Amniotic epithelial cell (primary cell): ENCODE measurements at places on chromosomes 16 and 17.
A peak's percentile ranks its signal among the peaks of the same experiment; 100 is the strongest.

DNA sequence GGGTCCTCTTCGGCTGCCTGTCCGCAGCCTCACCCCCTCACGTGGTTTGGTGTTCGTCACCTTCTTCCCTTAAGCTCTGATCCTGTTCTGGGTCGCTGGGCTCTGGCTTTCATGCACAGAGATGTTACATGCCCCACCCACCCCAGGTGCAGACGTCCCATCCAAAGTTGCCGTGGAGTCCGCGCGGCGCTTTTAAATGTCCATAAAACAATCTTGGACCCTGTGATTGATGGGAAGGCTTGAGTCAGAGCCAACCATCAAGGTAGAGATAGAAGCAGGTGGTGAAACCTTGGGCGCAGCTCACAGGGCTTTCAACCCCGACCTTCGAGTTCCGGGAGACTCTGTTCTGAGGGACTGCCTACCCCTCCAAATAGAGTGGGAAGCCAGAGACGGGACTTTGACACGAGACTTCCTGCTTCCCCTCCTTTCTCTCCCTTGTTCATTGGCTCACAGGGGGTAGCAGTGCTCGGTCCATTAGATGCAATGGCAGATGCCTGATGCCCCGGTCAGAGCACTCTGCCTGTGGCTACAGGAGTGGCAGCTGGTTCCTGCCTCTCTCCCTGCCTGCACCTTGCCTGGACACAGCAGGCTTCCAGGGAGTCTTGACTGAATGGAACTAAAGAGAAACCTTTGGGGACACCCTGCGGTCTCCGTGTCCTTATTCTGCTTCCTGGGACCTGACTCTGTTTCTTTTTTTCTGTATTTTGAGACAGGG is 4.0 kb downstream of the ENGASE start:
- DNase-seq: no peak

DNA sequence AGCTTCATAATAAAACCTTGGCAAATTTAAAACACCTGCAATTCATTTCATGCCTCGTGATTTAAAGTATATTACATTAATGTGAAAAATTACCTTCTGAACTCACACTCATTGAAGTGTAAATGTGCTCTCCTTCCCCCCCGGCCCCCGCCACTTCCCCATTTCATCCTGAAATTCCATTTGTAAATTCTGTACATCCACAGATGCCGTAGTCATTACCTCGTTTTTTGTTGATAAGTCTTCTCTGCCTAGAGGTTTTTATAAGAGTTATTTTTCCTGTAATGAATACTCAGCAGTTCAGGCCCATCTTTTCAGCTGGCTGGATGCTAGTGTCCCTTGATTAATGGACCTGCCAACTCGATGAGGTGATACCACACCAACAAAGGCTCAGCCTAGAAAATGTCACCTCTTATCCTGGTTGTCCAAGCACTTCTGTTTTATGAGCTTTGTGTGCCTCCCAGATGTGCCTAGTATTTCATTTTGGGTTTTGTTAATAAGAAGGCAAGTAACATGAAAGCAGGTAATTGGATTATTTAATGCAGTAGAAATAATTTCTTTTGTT is 64.8 kb upstream of the KIFC3 start:
- DNase-seq: no peak

DNA sequence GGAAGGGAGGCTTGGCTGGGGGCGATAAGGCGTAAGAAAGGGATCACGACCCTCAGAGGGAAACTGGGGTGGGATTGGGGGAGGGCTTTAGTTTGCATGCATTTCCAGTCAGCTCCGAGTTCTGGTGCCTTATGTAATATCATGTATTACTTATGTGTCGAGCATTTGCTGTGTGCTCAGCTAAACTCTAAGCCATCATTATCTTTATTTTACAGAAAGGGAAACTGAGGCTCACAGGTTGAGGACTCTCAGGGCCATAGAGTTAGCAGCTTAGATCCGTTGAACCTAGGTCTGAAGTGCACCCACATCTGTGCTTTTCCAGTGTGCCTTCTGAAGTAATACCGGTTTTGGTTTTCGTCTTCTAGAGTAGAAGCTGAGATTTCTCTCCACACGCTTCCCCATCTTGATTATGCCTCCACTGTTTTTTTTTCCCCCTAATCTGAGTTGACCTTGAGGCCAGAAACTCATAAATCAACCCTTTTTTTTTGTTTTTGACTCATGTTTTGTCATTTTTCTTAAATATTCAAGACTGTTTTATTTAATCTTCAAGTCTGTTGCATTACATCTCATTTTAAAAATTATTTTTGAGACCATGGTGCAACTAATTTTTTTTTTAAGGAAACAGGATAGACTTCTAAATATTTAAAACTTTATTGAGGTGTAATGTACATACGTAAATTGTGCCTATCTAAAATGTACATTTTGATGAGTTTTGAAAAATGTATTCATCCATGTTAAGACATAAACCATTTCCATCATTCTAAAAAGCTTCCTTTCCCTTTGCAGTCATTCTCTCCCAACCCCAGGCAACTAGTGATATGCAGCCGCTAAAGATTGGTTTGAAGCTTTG is 741 bp downstream of the CYB5B start:
- DNase-seq: peak; percentile 37

DNA sequence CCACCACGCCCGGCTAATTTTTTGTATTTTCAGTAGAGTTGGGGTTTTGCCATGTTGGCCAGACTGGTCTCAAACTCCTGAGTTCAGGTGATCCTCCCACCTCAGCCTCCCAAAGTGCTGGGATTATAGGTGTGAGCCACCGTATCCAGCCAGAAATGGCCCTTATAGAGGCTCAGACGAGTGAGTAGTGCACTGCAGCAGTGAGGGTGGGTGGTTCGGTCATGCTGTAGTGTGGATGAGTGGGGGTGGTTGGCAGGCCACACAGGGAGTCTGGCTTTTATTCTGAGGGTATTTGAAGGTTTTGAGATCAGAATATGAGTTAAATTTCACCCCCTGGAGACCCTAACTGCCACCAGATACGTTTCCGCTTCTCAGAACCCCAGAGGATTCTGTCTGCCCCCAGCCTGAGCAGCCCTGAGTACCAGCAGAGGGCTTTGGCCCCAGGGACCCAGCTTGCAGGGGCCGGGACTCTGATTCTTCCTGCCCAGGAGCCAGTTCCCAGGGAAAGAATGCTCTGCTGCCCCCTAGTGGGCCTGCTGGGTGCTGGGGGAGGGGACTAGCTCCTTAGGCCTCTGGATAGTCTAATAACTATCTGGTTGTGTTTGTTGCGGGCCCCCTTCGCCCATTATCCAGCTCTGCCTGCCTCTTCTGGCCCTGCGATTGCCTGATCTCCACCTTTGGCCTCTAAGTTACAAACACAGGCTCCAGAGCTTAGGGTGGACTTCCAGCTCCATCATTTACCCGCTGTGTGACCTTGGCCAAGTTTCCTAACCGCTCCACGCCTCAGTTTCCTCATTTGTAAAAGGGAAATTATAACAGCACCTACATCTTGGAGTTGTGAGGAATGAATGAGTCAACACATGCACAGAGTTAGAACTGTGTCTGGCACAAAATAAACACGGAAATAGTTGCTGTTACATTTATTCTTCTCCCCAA is 2.0 kb downstream of the ZNF771 start:
- peak; percentile 73 for DNase-seq

GRCh38 chr17:40547785-40548478 is 17.3 kb downstream of the CCR7 start:
- no peak for DNase-seq

GRCh38 chr17:59851439-59852375 is 41.0 kb downstream of the TUBD1 start:
- DNase-seq: peak; percentile 100

- no peak for DNase-seq
Measured at GRCh38 chr17:48129981-48130380, 22.4 kb downstream of the SNX11 start.

GRCh38 chr17:47660064-47660492 is 10.4 kb downstream of the KPNB1 start:
- DNase-seq: no peak

GRCh38 chr17:72538901-72539352 is 418.1 kb downstream of the SOX9 start:
- DNase-seq: no peak

GRCh38 chr17:61005358-61005757 is 327.7 kb downstream of the BCAS3 start:
- no peak for DNase-seq

DNA sequence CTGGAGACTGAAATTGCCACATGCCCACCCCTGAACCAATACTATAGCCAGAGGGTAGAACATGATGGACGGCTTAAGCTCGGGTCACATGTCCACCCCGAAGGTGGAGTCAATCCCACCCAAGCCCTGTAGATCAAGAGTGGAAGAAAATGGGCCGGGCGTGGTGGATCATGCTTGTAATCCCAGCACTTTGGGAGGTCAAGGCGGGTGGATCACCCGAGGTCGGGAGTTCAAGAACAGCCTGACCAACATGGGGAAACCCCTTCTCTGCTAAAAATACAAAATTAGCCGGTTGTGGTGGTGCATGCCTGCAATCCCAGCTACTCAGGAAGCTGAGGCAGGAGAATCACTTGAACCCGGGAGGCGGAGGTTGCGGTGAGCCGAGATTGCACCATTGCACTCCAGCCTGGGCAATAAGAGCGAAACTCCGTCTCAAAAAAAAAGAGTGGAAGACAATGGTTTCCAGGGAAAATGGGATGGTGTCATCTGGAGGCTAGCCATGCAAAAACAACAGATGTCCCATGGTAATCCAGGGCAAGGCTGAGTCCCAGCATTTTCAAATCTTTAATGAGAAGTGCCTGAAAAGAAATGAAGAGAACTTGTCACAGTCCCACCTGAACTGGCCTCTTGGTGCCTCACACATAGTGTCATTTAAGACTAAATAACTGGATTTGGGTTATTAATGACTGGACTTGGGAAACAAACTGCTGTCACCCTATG is 30.1 kb downstream of the CD300LF start:
- no peak for DNase-seq

DNA sequence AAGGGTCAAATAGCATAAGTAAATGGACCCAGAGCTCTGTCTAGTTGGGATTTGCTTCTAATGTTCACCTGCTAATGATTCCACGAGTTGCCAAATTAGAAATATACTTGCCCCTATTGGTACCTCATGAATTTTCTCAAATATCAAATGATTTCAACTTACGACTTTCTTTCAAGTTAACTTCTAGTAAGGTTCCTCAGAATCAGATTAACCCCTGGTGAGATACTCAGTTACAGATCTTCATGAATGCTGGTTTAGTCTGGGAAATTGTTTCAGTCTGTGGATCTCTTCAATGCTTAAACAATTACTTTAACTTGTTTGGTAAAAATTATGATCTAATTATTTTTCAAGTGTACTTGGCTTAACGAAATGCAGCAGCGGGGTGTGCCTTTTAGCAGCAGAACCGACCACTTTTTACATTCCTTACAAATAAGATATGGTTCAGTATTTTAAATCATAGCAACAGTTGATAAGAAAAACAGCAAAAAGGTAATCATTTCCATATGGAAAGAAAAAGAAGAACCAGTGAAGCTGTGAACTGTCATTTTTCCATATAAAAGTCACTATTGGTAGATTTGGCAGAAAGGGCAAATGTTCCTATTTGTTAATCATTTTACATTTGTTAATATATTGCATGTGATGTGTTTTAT is 34.5 kb downstream of the TUBD1 start:
- no peak for DNase-seq

GRCh38 chr17:19384723-19385391 is 2.1 kb downstream of the MFAP4 start:
- peak; percentile 80 for DNase-seq

DNA sequence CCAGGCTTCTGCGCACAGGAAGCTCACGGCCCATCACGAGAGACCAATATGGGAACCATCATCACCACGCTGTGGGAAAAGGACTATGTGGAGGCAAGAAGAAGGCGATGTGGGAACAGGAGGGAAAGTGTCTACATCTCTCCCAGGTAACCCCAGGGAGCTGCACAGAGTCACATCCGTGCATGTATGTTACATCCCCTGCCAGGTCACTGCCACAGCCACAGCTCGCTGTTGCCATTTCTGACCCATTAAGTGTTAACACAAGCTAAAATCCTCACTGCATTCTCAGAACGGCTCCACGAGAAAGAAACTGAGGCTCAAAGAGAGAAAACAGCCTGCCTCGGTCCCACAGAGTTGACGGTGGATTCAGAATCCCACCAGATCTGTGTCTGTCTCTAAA is 319.1 kb downstream of the FOXL1 start:
- no peak for DNase-seq

DNA sequence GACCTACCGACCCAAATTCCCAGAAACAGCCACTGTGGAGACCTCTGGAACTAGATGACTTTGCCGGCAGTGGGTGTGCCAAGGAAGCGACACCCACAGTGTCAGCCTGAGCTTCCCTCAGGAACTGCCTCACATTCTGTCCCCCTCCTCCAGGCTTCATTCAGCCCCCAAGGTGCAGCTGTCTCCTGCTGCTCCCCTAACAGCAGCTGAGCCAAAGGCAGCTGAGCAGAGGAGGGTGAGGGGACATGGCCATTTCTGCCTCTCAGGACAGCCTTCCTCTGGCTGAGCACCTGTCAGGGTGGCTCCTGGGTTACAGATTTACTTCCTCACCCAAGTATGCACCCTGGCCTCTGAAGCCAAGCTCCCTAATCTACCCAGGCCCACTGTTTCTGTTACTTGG is 22.1 kb upstream of the MTMR4 start:
- no peak for DNase-seq

DNA sequence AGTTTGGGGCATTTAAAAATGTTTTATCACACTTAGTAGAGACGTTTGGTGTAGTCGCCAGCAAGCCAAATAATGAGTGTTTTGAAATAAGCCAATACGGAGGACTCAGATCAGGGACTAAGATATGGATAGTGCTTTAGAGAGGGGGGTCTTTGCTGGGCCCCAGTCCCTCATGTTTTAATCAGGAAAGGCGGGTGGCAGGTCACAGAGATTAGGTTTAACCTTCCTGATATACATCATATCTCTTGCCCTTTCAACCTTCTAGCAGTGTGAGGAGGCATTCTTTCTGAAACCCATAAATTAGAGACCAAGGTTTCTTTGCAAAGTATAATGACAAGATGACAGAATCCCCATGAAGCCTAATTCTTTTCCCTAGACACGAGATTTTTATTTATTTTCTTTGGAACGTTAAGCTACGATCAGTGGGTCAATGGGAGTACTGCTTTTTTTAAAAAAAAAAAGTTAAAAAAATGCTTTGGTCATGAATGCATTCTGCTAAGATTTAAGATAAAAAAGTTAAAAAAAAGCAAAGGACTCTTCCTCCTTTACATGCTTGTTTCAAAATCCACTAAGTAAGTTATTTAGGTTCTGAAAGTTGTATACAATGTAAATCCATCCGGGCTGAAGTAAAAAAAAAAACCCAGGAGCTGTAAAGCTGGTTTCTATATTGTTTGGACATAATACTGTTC is 572.1 kb upstream of the SALL1 start:
- no peak for DNase-seq

DNA sequence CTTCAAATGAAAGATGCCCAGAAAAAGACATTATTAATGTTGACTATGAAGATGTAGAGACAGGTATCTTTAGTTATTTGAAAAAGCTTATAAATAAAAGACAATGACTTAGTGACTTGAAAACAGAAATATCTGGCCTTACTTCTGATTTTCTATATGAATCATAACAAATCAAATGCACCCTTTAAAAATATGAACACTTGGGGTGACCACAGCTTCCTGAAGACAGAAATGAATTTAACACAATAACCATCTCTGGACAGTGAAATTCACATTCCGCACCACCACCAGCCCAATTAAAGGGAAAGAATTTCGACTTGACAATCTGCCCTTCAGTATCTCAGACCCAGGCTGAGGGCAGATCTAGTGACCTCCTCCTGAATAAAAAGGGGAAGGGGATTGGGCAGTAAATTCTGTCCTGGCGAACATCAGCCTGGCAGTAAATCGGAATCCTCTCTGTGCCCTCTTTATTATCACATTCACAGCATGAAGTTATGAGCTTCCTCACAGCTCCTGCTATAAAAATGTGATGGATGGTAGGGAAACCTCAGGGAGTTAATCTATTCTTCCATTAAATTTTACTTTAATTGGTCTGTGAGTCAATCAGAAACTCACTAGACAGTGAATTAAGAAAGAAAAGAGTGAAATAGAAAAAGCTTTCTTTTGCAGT is 131.5 kb downstream of the SNX11 start:
- DNase-seq: no peak
